EH (cell line): ENCODE measurements at places on chromosomes 13 and 19.

DNA sequence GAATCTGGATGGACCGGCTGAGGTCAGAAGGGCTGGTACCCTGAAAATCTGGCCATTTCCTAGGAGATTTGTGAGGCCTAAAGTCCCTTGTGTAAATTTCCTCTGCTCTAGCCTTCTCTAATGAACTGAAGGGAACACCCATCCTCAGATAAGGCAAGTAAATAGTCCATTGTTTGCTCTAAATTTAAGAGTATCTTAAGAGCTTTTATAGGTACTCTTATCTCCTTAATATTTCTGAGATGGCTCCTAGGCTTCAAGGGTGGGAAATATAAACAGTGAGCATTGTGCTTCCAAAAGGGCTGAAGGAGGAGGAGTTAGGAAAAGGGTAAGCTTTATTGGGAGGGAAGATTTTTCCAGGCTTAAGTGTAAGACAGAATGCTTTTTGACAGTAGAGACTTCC lies 148.7 kb upstream of the EDNRB start:
- no peak for DNase-seq

GRCh38 chr13:44764302-44764692 lies 188.2 kb upstream of the TSC22D1 start:
- DNase-seq: no peak

DNA sequence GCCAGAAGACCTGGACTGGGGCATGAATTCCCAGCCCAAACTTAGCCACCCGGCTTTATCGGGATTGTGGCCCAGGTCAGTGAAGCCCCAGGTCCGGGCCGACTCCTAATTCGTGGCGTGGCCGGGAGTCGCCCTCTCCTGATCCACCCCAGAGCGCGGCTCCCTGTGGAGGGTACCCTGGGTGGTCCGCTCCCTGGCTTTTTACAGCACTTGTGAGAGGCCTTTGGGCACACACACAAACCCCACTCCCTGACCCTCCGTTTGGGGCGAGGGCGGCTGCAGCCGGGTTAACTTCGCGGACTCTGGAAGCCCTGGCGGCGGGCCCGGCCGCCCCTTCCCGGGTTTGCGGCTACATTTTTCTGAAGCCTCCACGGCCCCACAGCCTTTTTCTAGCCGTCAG lies 56.4 kb downstream of the ZNF568 start:
- DNase-seq: no peak

DNA sequence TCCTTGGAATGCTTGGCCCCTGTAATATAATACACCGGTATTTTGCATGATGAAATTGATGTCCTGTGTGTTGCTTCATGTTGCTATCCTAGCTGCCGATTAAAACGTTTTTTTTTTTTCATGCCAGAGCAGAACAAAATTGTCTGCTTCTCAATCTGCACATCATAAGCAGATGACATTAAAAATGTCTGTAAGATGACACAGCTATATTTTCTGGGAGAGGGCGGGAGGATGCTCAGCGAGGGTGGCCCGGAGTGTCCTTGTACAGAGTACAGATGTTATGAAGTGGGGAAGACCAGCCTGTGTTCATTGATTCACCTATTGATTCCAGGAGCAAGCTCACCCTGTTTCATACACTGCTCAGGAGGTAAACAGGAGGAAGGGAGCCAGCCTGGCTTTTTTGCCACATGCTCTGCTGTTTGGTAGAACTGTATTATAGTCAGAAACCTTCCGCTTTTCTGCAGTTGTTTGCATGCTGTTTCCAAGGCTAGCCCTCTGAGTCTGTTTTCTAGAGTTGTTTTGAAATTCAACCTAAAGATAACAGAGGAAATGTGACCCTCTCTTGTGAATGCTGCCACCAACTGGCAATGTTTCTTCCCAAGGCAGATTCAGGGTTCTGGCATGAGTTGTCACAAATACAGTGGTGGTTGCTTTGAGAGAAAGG lies 4.7 kb upstream of the IRS2 start:
- DNase-seq: peak; percentile 39

GRCh38 chr13:33050161-33050560 lies 33.9 kb downstream of the KL start:
- DNase-seq: no peak

DNA sequence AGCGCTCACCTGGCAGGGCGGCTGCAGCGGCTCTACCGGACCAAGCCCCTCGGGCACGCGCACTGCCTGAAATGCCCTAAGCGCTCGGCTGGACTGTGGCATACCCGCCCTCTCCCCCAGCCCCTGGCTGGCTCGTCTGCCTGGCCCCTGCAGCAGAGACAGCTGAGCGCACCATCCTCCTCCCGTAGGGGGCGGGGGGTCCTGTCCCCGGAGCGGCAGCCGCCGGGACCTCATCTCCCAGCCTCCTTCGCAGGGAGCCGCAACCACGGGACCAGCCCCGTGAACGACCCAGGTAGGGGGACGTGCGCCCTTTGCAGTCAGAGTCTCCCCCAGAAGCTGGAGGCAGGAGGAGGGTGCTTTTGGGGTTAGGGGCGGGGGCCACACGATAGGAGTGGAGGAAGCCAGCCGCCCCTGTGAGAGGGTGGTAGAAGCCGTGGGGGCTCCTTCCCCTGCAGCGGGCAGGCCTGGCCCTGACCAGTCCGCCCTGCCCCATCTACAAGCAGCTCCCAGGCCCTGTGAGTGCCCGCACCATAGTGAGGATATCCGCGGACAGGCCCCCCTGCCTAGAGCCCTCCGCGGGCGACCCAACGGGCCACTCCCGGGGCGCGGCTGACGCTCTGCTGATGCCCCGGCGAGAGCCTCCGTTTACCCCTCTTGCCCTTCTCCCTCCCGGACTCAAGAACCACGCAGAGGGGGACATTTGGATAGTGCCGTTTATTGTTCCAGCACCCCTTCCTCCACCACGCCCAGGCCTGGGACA lies 34.2 kb downstream of the ZNF787 start:
- no peak for DNase-seq

- no peak for DNase-seq
Measured at GRCh38 chr13:110872034-110872767, 42.7 kb downstream of the ANKRD10 start.

DNA sequence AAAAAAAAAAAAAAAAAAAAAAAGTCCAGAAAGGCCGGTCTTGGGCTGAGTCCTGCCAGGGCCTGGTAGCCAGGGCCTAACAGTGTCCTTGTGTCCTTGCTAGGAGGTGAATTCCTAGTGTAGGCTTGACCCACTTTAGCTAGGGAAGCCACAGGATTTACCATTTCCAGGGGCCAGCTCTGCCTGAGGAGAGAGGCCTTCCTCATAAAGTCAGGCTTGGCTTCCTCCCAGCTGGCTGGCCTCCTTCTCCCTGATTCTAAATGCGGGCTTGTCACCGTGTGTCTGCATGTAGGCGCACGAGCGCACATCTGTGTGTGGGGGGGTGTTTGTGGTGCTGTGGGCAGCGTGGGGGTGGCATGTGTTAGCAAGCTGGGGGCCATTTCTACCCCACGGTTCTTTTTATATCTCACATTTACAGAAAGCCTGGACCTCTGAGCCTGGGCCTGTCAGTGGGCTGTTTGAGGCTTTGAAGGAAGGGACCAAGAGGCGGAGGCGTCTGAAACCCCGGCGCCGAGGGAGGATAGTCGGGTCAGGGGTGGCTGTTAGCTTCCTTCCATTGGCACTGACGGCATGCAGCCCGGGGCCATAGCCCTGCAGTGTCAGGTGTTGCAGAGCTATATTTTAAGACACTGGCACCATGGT lies 31.7 kb downstream of the IER2 start:
- DNase-seq: peak; percentile 85

- DNase-seq: no peak
Measured at GRCh38 chr13:53743906-53744305, 715.3 kb downstream of the OLFM4 start.

DNA sequence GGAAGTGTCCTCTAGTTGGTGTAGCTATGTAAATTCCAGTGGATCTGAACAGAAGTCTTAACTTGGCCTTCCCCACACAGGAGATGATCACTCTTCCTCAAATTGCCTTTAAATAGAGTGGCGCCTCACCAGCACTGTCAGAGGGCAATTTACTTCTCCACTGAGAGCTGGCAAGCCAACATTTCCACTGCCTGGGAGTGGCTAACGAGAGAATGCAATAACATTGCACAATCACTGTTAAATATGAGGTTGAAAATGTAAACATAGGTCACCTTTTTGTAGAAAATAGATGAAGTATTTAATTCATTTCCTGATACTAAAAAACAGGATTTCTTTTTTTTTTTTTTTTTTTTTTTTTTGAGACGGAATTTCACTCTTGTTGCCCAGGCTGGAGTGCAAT lies 55.4 kb upstream of the UBL3 start:
- DNase-seq: peak; percentile 59

- DNase-seq: peak; percentile 94
Measured at GRCh38 chr19:13847407-13848339, 29.3 kb upstream of the NANOS3 start.

DNA sequence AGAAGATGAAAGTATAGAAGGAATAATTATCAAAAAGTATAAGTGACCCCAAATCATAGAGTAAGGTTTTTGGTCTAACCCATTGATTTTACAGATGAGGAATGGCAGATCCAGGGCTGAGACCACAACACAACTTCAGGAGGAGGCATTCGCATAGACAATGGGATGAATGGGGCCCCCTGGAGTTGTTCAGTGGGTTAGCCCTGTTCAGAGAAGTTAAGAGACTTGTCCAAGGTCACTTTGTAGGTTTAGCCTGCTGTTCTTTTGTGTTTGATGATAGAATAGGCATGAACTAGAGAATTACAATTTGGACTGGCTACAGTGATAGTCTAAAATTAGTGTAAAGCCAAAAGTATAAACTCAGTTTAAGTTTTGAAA lies 233.9 kb downstream of the KCNRG start:
- DNase-seq: no peak

- no peak for DNase-seq
Measured at GRCh38 chr13:97719736-97720135, 233.7 kb upstream of the IPO5 start.

DNA sequence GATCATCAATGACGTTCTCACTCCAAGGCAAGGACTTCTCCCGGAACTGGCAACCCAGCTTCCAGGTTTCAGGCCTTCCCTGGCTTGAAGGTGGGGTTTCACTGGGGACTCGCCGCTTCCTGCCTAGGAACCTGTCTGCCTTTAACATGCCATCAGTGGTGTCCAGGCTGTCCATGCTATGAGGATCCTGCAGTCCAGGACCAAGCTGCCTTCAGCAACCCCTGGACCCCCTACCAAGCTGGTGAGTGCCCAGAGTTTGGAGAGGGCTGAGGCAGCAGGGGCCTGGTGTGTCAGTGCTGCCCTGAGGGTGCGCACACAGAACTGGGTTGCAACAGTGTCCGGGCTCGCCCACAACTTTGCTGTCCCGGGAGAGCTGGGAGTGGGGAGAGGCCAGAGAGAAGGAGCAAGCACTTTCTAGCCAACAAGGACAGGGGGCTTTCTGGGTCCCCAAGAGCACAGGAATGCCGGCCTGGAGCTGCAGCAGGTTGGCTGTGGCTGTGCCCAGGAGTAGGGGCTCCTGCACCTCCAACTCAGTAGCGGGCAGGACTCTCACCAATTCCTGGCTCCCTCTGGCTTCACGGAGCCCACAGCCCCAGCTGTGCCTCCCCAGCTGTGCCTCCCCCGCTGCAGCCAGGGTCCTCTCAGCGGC lies 1563.2 kb upstream of the MIR17HG start:
- DNase-seq: no peak

GRCh38 chr19:50272263-50272897 lies 56.8 kb downstream of the KCNC3 start:
- no peak for DNase-seq

DNA sequence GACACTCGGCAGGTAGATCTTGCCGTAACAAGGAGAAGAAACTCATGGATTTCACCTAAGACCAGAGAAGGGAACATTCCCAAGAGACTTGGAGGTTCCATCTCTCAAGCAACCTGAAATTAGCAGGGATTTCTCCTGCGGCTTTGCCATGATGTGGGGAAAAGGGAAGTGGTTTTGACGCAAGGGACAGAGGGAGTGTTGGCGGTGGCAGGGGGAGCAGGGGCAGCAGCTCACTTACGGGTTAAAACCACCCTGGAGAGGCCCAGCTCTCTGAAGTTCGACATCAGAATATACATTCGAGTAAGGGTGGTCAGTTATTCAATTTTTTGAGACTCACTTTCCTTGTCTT lies 76.1 kb upstream of the POMP start:
- no peak for DNase-seq

DNA sequence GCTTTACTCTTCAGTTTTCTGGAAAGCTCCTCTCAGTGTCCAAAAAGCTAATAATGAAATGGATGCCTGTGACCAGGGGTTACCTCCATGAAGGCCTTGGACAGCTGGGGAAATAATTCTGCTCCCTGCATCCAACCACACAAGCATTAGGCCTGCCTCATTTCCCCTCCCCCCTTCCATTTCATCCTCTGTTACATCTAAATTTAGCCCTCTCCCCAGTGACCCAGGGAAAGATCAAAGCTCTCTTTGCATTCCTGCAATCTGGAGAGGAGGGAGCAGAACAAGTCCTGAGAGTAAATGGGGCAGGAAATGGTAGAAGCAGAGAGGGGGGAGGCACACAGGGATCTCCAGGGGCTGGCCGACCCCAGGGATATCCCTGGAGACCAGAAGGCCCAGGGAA lies 452.7 kb downstream of the TSHZ3 start:
- DNase-seq: no peak

GRCh38 chr19:4914736-4915501 lies 5.6 kb downstream of the UHRF1 start:
- peak; percentile 89 for DNase-seq

- DNase-seq: peak; percentile 88
Measured at GRCh38 chr19:639253-640160, at the start of gene FGF22. Gene FGF22, plus strand, starts transcription at chr19:639879. Its CDS starts 47 bp downstream, at chr19:639926.

GRCh38 chr19:39381910-39382611 lies 8.8 kb downstream of the PAF1 start:
- peak; percentile 30 for DNase-seq

DNA sequence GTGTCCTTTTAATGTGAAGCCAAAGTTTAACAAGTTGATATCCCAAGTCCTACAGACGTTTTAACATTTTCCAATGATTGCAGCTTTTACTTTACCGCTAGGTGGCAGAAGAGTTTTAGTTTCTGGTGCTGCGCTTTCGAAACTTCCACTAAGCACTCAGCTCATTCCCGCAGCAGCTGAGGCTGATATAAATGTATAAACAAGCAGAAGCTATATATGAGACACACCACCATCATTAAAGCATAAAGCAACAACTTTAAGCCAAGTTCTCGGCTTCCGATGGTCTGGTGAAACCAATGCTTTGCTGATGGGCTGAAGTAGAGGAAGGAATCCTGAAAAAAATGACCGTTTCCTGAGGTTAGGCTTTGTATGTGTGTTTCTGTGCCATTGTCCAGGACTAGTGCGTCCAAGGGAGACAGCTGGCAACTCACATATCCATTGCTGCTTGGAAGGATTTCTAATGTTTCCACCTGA lies 753.9 kb downstream of the OLFM4 start:
- peak; percentile 27 for DNase-seq

DNA sequence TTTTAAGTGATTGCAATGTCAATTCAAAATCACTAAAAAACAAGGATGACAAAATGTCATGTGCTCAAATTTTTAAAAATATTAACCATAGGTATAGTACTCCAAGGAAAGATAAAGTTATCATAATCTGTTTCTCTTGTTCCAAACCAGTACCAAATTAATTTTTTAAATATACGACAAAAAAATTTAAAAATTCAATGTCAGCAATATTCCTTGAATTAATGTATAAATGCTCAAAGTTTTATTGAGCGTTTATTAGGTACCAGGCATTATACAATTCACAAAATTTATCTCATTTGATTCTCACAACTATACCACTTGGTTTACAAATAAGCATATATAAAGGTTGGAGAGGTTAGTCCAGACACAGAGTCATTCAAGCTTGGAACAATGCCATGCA lies 64.7 kb downstream of the MYCBP2 start:
- DNase-seq: no peak

GRCh38 chr13:32446220-32446619 lies 18.3 kb upstream of the N4BP2L1 start:
- DNase-seq: no peak
